ENCODE measurements at places on chromosomes 6 and 20. TPM values are rescaled to one million over a fixed set of nuclear protein-coding genes. Genes with fewer than 3 reads are reported as not detected.

EMILIN3 gene
- not detected for total RNA-seq

ZNF165 gene
- total RNA-seq: 3.5 TPM

GINS1 gene
- 6.5 TPM for total RNA-seq

SRMS gene
- total RNA-seq: under 0.01 TPM

MDFI gene
- total RNA-seq: 137 TPM

TTK gene
- total RNA-seq: 1.8 TPM

LTA gene
- not detected for total RNA-seq

KCNS1 gene
- total RNA-seq: 0.33 TPM

WFDC5 gene
- total RNA-seq: 0.78 TPM

GABRR1 gene
- total RNA-seq: not detected

SAMD5 gene
- total RNA-seq: 2.9 TPM

All from mammary epithelial cell (primary cell).